T-helper 1 cell (primary cell): ENCODE measurements at places on chromosomes 3 and 15.

GRCh38 chr3:139084176-139084575, 39.5 kb upstream of the PRR23C start:
- DNase-seq: no peak

DNA sequence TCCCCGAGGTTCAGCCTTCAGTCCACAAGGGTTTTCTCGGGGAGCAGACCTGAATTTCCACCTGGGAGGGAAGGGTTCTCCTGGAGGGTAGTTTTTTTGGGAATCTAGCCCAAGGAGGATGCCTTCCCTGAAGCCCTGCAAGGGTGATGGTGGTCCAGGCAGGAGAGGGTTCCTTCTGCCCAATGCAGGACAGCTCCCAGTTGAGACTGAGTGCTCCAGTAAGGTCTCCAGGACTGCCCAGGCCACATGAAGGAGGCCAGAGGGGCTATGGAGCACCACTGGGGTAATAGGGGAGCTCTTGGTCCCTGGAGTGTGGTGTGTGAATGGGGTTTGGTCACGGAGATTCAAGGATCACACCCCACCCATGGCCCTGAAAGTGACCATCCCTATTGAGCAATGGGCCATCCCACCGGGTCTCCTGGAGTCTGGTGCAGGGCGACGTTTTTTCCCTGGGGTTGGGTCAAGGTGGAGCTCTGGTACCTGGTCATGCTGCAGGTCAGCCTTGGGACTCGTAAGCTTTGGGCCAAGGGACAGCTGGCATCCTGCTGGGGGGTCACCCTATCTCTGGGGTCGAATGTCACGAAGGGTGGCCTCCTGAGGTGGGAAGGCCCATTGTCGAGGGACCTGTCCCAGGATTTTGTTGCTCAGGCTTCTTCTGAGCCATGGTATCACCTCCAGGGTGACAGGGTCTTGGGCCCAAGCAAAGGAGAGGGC, 196.5 kb downstream of the UBE3A start:
- DNase-seq: peak; percentile 4

GRCh38 chr15:72166716-72167417, 30.7 kb downstream of the GRAMD2A start:
- no peak for DNase-seq

- no peak for DNase-seq
These were observed 798.8 kb downstream of the OTOL1 start for GRCh38 chr3:162295323-162295983.

DNA sequence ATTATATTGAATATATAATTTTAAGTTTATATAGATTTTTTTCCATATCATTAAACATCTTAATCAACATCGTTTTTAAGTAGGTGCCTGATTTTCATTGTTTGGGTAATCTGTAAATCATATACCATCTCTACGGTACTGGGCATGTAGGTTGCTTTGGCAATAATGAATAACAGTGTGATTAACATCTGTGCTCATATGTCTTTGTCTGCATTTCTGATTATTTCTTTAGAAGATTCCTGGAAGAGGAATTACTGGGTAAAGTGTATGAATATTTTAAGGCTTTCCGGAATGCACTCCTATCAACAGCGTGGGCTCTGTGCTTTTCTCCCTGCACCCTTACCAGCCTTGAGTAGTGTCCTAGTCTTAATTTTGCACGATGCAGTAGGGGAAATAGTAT, 119.8 kb upstream of the LIPC start:
- DNase-seq: no peak

- no peak for DNase-seq
These were observed at the start of gene P2RY13 for GRCh38 chr3:151329363-151329762. TSS of gene P2RY13 (minus strand) at chr3:151329549. CDS start at chr3:151329528, 21 bp downstream.

- no peak for DNase-seq
These were observed 3.6 kb downstream of the FAM107A start for GRCh38 chr3:58573640-58574039.

- no peak for DNase-seq
These were observed 33.4 kb upstream of the RSL24D1 start for GRCh38 chr15:55230051-55230670.

DNA sequence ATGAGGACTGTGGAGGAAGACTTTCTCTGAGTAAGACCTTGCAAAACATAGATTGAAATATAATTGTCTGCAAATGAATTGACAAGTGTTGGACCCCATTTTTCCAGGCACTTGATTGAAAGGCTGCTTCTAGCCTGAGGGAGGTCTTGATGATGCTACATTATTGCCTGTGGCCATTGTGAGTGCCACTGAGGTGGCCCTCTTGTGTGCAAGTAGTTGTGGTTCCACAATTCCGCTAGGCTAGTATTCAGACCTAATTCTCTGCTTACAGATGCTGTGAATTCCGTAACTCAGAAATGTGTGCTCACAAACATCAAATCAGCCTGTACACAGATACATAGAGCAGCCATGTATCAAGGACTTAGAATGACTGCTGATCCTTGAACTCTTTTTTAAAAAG, 34.7 kb downstream of the FNDC3B start:
- no peak for DNase-seq

DNA sequence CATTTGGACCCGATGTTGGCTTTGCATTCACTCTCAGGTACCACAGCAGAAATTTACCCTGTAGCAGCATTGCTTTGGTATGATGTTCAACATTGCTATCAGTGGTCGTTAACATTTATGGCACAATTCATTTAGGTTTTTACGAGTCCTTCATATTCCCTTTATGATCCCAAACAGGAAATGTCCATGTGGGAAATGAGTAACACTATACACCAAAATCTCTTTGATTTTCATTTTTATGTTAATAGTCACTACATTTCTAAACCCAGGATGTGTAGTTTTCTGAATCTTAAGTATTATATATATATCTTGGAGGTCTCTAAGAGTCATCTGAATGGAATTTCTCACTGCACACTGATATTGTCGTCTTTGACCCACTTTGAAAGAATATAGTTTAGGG, 78.5 kb upstream of the RBMS3 start:
- DNase-seq: no peak

- no peak for DNase-seq
These were observed 16.5 kb downstream of the RPN1 start for GRCh38 chr3:128634075-128634611.

GRCh38 chr3:65706776-65707568, 331.7 kb downstream of the MAGI1 start:
- DNase-seq: no peak

DNA sequence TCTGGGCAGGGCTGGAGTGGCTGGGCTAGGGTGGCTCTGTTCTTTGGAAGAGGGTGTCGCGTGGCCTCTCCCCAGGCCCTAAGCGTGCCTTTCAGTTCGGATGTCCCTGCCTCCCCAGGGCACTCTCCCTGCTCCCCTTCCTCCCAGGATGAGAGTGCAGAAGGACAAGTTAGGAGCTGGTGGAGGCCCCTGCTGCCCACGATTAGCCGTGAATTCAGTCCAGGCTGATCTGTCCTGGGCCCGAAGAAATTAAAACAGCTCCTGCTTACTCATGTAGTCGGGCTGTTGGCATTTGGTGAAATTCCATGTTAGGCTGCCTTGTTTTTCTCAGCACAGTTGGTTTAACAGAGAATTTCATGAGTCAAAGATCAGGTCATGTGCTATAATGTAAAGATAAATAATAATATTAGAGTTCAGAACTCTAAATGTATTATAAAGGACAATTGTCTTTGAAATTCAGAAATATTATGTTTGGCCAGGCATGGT, 24.5 kb downstream of the NIPA1 start:
- no peak for DNase-seq

- DNase-seq: no peak
These were observed 26.8 kb downstream of the ESYT3 start for GRCh38 chr3:138461246-138461645.

- no peak for DNase-seq
These were observed 15.8 kb upstream of the SSUH2 start for GRCh38 chr3:8660175-8661118.

GRCh38 chr3:117563063-117563462, 853.5 kb downstream of the TUSC7 start:
- no peak for DNase-seq

DNA sequence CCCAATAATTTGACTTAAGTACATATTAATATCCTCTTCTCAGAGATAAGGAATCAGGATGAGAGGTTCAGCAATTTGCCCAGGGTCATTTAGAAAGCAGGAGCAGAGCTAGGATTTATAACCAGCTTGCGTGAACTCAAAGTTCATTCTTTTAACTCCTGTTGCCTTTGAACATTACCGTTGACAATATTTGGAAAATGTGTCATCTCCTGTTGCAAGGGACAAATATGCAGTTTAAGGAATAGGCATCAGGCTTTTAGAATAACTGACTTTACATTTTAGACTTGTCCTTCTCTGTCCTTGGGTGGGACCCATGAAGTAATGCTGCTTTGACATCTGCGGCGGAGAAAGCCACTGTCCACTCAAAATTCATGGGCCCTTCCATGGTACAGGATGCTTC, 252.2 kb upstream of the RGMA start:
- no peak for DNase-seq

DNA sequence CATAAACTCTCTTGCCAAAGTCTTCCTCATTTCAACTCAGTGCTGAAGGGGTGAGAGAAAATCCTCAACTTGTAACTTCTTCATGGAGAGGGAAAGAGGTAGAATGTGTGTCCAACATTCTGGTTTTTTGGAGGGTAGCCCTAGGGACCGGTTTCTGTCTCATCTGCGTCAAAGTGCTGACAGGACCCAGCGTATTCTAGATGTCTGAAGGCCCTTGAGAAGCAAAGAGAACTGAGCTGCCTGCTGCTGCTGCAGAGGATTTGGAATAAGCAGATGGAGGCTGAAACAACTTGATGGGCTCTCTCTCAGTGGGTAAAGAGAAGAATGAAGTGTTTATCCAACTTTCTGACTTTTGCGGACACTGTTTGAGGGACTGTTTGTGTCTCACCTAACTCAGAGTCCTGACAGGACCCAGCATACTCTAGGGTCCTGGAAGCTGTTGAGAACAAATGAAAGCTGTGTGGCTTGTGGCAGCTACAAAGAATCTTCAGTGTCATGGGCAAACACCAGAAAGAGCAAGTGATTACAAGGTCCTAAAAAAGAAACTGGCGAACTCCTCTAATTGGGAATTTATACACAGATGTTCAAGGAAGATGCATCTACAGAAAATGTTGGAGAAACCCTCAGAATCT, 174.4 kb downstream of the SI start:
- no peak for DNase-seq

GRCh38 chr3:87333393-87333892, 57.1 kb upstream of the POU1F1 start:
- no peak for DNase-seq

DNA sequence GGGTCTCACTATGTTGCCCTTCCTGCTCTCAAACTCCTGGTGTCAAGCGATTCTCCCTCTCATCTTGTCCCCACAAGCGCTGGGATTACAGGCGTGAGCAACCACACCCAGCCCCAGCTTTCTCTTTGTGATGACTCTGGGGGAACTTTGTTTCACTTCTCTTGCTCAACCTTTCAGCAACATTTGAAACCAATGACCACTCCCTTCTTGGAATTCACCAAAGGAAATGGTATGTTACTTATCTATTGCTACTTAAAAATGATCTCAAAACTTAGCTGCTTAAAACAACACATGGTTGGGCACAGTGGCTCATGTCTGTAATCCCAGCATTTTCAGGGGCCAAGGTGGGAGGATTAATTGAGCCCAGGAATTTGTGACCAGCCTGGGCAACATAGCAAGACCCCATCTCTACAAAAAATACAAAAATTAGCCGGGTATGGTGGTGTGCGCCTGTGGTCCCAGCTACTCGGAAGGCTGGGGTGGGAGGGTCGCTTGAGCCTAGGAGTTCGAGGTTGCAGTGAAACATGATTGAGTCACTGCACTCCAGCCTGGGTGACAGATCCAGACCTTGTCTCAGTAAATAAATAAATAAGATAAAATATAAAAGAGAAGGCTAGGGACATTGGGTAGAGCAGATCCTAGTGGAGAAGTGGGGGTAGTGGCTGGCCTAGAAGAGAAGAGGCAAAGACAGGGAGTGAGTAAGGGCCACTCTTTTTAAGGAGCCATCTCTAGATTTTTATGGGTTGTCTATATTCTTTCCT, 10.3 kb upstream of the COPG1 start:
- DNase-seq: no peak

- no peak for DNase-seq
These were observed 126.1 kb upstream of the ABHD17C start for GRCh38 chr15:80568876-80569605.

- no peak for DNase-seq
These were observed 33.1 kb downstream of the RNU5B-1 start for GRCh38 chr15:65337436-65338070.

DNA sequence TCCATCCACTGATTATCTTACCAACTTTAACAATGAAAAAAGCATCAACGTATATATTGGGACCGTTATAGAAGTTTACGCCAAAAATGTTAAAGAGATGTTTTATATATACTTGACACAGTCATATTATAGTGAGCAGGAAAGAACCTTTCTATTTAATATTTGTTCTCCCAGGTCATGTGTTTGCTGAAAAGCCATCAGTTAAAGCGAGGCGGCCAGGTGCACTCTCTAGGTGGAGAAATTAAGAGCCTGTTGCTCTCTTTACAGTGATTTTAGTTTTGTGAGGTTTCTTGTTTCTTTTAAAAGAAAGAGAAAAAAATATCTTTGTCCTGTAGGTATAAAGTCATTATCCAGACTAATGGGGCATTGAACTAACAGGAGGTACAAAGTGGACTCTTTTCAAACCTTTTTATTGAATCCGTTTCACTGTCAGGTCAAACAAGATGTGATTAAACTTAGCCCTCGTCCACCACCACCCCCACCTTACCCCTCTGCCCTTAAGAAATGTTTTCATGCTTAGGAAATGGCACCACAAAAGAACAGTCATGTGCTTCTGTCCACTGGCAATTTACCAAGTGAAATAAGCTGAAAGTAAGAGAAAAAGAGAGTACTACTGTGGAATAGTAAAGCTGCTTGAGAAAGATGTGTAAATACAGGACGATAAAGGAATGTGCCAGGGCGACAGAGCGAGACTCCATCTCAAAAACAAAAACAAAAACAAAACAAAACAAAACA, 279.9 kb downstream of the PTPRG start:
- no peak for DNase-seq

GRCh38 chr15:29102911-29103823, 166.5 kb downstream of the NSMCE3 start:
- no peak for DNase-seq

DNA sequence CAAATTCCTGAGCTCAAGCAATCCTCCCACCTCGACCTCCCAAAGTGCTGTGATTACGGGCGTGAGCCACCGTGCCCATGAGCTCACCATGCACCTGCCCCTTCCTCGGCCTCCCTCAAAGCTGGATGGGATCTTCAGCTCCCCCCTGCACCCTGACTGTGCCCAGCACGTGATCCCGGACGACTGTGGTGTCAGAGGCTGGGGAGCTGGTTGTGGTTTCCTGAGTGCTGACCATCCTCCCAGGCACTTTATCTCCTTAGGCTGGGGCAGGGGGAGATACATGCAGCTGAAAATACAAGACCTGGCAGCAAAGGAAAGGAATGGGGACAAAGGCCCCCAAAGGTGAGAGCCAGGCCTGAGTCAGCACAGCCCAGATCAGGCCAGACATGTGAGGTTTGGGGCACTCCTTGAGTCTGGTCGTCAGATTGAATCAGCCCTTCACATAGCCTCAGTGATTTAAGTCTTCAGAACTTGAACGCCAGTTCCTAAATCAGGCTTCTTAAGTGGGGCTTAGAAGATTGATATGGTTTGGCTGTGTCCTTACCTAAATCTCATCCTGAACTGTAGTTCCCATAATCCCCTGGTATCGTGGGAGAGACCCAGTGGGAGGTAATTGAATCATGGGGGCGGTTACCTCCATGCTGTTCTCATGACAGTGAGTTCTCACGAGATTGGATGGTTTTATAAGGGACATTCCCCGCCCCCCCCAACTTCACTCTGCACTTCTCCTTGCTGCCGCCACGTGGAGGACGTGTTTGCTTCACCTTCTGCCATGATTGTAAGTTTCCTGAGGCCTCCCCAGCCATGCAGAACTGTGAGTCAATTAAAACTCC, 35.8 kb downstream of the PRKCD start:
- DNase-seq: no peak
